Suppressor macrophage treated with lipopolysaccharide for 1 hour (primary cell): ENCODE measurements at places on chromosomes 12 and 14.

DNA sequence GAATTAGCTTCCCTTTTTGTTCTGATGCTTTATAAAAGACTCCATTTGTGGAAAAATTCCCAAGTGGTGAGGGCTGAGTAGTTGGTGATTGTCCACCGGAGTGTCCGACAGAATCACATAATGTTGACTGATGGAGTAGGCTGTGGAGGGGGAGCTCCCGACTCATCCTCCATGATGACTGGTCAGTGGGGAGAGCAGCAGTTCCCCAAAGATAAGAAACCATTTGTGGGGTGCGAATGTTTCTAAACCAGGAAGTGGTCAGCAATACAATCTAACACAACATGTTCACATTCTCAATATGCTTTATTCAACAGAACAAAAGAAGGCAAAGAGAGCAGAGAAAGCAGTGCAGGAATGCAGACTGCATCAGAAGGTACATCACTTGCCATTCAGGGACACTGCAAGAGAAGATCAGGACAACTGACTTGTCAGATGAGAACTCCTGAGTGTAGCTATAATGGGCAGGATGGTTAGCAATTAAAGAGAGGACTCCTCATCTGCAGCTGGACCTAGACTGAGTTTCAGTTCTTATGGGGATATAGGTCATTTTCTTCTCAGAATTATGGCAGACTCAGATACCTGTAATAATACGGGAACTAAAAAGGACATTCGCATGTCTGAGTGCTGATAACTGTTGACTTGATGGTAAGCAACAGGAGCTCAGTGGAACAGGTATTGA is 5.4 kb downstream of the KRT6B start:
- DNase-seq, result no peak

DNA sequence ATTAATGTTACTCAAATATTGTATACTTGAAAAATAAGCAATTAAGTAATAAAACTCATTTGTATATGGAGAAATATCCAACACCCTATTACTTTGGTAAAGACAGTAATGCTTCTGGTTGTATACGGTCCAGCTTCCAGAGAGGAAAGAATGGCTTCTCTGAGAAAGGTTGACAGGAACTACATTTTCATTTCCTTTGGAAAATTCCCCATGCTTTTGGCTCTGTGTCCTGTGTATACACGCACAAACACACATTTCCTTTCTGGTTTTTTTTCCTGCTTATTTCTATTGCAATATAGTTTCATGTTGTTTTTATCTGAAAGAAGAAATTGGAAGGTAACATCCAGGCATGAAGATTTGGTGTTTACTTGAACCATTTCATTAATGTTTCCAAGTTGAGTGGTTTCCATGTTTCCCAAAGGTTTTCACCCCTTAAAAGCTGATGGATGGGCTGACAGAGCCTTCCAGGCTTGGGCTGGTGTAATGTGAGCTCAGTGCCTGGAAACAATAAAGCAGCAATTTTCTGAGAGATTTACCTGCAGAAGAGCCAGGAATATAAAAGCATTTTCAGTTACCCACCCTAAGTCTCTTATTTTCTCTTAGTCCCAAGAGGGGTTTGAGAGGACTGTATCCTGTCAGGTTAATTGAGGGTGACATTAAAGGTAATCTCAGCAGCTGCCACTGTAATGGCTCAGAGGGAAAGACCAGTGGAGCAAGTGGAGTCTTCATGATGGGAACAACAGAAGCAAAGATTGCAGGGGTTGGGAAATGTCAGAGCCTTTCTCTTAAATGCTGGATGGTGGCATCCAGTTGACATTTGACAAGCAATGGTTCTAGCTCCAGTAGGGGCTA is 33.4 kb upstream of the TMTC1 start:
- DNase-seq, result no peak

- DNase-seq, result peak; percentile 4
Observed at GRCh38 chr12:56657416-56658379, 11.9 kb upstream of the ATP5F1B start.

GRCh38 chr12:131829356-131829747 is 1.2 kb downstream of the MMP17 start:
- no peak for DNase-seq

DNA sequence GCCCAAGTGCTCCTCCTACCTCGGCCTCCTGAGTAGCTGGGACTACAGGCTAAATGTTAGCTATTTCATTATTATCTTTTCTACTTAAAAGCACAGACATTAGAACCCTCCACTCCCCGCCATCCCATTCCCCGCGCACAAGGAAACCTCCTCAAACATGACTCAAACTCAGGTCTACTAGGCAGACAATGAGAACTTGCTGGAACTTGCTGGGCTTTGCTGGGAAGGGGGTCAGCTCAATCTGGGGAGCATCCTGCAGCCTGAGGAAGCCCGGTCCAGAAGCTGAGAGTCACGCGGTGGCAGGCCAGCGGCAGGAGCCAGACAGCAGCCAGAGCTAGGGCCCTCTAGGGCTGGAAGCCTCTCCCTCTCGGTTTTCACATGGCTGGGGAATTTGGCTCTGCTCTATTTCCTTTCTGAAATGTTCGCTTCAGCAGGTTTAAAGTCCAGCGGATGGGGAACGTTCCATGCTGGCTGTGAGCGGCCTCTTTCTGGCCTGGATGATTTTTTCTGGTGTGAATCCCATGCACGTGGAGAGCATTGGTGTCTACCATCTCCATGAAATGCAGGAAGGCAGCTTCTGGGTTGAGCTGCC is 68.5 kb downstream of the SLC6A12 start:
- no peak for DNase-seq

DNA sequence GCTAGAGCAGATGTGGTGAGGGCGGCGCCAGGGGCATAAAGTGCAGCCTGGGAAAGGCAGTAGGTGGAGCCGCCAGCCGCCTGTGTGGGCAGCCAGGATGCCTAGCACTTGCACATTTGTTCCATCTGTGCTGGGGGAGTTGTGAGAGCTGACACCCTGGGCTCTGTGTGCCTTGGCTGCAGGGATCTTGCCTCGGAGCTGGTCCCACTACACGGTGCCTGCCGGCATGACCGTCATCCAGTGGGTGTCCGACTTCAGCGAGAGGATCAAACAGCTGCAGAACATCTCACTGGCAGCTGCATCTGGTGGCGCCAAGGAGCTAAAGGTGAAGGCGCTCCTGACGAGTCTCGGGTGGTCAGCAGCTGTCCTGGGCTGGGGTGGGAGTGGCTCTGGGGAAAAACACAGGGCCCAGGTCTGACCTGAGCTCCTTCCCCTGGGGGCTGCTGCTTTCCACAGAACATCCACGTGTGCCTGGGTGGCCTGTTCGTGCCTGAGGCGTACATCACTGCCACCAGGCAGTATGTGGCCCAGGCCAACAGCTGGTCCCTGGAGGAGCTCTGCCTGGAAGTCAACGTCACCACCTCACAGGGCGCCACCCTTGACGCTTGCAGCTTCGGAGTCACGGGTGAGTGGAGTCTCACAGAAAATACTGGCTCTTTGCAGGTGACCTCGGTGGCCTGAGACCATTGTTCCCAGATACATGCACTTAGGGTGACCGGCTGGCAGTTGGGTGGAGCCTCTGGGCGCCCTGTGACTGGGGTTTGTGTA is 37.4 kb downstream of the HSP90AA1 start:
- DNase-seq, result no peak

DNA sequence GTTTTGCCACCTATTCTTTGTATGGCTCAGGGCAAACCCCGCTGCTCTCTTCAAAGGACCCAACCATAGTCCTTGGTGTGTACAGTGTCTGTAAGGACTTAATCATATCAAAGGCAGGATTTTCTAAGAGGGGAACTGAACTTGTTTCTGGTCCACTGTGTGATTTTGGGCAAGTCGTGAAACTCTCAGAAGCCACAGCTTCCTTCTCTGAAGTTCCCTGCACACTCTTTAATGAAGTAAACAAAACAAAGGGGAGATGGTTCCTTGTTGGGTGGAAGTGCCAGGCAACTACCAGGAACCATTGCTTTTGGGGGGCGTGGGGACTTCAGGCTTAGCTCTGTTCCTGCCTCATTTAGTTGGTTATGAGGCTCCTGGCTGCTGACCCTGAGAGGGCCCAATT is 152.4 kb downstream of the VRK1 start:
- no peak for DNase-seq

DNA sequence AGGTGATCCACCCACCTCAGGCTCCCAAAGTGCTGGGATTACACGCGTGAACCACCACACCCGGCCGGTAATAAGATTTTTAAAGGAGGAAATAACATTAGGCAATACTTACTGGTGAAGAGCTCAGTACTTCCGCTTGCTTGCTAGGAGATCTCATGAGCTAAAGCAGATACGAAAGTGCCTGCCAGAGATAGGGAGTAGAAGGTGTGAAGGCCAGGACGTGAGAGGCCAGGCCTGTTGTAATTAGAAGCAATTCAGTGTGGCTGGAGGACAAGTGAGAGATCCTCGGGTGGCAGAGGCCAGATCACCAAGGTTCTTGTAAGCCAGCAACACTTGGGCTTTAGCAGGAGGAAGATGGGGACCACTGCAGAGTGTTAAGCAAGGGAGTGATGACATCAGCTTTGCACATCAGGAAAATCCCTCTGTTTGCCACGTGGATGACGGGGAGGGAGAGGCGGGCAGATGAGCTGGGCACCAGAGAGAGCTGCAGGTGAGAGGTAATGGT is 7.6 kb downstream of the TECPR2 start:
- peak; percentile 89 for DNase-seq

- no peak for DNase-seq
Observed at GRCh38 chr12:57487055-57487596, 742 bp upstream of the MARS1 start.

GRCh38 chr14:102929241-102930137 is 7.0 kb downstream of the AMN start:
- DNase-seq, result no peak

GRCh38 chr12:47556261-47557030 is 149.4 kb downstream of the RPAP3 start:
- DNase-seq, result no peak

- no peak for DNase-seq
Observed at GRCh38 chr12:57622293-57623245, 10.4 kb downstream of the B4GALNT1 start.

DNA sequence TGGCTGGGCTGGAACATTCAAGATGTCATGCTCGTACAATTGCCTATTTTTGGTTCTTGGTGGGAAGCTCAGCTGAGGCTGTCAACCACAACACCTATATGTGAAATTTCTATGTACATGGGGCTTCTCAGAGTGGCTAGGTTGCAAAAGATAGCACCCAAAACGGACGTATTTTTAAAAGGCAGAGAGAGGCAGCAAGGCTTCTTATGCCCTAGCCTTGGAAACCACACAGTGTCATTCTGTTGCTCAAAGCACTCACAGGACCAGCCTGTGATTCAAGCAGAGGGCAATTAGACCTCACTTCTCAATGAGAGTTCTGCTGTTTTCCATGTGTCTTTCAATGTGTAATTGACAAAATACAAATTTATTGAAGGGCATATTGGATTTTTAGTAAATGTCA is 134.0 kb downstream of the GXYLT1 start:
- DNase-seq, result peak; percentile 5

GRCh38 chr12:53060721-53061276 is 10.9 kb downstream of the TNS2 start:
- no peak for DNase-seq

GRCh38 chr12:110366321-110367142 is 37.0 kb downstream of the ANAPC7 start:
- DNase-seq, result peak; percentile 60

GRCh38 chr12:109793826-109794501 is 39.2 kb downstream of the TRPV4 start:
- no peak for DNase-seq
